ENCODE measurements at places on chromosomes 12 and 14.

- DNase-seq: no peak
Observed at GRCh38 chr12:85843606-85844310, 7.5 kb upstream of the RASSF9 start.

DNA sequence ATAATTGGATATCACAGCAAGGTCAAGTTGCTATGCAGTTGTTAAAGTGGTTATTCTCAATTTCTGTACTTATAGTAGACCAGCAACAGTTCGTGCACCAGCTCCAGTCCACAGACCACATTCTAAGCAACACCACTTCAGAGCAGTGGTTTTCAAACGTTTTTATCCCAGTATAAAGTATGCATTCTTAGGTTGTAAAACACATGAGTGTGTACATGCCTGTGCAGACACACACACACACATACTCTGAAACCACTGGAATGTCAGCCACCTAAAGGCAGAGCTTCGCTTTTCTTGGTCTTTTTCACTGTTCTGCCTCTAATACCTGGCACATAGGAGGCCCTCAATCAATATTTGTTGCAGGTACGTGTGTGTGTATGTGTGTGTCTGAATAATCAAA is 22.2 kb upstream of the C12orf71 start:
- DNase-seq: no peak

- DNase-seq: peak; percentile 56
Observed at GRCh38 chr12:57005980-57006808, at the start of gene ZBTB39. TSS of gene ZBTB39 (minus strand) at chr12:57006546. CDS start at chr12:57004917, 1,629 bp downstream.

GRCh38 chr12:126784328-126784921 is 1482.5 kb upstream of the TMEM132C start:
- DNase-seq: peak; percentile 5

DNA sequence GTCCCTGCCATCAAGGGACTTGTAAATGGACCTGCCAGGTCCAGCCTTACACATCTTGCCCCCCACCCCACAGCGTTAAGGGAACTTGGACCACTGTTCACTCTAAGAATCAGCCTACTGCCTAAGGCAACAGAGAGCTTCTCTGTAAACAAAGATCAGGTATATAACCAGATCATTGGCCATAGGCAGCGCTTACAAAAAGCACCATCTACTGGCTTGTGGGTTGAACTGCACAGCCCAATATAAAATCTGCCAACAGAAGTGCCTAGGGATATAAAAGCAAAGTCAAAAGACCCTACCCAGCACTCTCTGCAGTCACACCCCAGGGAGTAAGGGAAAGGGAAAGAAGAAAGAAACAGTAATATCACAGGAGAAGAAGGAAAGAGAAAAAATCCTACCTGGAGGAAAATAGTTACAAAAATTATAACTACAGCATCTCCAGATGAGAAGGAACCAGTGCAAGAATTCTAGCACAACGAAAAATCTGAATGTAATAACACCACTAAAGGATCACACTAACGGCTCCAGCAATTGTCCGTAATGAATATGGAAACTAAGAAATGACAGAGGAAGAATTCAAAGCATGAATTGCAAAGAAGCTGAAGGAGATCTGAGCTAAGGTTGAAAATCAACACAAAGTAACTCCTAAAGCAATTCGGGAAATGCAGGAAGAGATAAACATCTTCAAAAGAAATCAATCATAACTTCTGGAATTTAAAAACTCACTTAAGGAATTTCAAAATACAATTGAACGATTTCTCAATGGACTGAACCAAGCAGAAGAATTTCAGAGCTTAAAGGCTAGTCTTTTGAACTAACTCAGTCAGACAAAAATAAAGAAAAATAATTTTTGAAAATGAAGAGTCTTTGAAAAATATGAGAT is 95.2 kb upstream of the PCED1B start:
- DNase-seq: peak; percentile 23

DNA sequence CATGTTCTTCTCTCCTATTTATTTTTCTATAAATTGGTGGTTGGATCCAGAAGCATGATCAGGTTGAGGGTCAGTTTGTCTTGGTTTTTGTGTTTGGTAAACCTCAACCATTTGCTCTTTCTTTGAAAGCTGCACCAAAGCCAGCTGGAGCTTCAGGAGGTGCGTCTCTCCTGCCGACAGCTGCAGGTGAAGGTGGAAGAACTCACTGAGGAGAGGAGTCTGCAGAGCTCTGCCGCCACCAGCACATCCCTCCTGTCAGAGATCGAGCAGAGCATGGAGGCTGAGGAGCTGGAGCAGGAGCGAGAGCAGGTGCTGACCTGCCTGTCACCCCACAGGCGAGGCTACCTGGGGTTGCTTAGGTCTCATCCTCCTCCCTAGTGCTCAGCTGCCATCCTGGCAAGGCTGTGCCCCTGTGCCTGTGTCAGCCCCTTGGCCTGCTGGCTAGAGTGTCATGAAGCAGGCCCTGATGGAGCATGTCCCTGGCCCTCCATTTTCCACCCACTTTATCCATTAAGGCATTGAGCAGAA is 45.0 kb downstream of the RAB35 start:
- DNase-seq: no peak

DNA sequence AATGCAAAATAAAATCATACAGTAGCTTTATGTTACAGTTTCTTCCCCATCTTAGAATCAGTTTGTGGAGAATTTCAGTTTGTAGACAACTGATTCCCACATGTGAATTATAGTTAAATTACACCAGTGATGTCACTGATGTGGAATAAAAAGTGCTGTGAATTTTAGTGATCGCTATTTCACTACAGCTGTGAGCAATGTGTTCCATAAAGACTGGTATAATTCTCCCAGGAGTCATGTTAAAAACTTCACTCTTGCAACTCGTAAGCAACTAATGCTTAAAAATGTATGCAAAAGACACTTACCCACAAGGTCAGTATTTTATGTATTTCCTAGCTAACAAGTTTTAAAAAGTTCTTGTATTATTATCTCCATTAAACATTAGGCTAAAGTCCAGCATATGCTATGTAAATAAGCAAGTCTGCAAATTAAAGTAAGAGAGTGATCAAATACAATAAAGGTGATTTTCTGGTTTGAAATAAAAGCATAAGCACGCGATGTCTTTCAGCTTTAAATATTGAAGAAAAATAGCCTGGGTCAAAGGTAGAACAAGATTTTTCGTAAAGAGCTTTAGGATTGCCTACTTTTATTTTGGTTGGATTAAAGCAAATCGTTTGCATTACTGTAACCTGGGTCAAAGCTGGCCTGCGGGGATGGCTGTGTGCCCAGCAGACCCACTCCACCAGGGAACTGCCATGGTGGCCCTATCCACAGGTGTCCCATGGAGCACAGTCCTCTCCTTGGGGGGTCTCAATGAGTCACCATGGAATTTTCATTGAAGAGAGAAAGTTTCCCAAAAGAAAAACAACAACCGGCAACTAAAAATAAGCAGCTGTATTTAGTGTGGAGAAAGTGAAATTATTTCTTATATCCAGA is 12.7 kb upstream of the LRIG3 start:
- DNase-seq: no peak

DNA sequence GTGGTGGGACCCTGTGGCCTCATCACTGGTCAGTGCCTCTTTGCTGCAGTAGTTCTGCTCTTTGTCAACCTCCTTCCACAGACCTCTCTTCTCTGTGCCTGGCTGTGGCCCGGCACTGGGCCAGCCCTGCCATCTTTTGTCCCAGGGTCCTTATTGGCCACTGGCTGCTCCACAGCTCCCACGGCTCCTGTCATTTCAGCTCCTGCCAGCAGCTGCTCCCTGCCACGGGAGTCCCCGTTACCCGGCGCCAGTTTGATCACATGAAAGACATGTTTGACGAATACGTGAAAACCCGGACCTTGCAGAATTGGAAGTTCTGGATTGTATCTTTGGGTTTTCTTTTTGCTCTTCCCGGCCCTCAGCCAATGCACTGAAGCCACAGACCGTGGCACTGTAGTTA is 35.4 kb downstream of the IL31 start:
- no peak for DNase-seq

GRCh38 chr12:46390304-46390703 is 17.7 kb upstream of the SLC38A2 start:
- no peak for DNase-seq

GRCh38 chr14:74438351-74438915 is 12.4 kb upstream of the SYNDIG1L start:
- DNase-seq: no peak

DNA sequence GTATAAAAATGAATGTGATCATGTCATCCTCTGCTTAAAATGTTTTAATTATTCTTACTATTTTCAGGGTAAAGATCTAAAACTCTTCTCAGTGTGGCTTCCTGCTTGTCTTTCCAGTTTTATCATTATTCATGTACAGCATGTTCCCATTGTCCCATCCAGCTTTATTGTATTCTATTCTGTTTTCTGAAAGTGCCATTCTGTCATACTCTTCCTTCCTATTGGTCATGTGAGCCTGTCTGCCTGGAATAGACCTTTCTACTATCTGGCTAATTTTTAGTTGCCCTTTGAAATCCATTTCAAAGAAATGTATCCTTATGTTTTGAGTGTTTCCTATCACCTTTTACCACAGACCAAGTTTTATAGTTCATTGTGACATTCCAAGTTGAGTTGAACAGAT is 34.9 kb downstream of the PALS1 start:
- no peak for DNase-seq

- DNase-seq: no peak
Observed at GRCh38 chr14:78593949-78594348, 423.8 kb downstream of the NRXN3 start.

DNA sequence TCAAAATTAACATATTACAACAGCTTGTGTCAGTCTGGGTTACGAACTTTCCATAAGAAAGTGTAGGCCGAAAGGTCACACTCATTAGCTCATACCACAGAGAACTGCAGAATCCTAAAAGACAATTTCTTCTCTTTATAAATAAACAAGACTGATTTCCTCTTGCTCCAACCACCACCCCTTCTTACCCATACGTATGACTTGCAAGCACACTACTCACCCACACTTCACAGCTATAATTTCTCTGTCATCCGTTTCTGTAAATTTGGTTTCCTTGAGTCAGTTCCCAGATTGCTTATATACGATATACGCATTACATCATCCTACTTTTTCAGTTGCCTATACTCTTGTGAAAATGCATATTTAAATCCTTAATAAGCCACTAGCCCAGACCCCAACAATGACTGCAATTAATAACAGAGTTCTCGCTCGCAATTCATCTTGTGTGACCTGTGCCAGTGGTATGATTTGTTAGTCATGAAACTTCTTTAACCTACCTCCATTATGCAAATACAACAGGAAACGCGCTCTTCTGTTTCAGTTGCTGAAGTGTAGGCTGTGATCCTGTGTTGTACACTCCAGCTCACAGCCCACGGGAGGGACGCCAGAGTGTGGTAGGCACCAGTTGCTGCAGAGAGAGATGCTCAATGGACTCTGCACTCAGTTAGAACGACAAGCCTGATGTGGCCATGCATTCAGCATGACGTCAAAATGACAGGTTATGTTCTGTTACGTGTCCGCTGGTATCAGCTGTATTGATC is 417.6 kb downstream of the PDZRN4 start:
- DNase-seq: no peak

DNA sequence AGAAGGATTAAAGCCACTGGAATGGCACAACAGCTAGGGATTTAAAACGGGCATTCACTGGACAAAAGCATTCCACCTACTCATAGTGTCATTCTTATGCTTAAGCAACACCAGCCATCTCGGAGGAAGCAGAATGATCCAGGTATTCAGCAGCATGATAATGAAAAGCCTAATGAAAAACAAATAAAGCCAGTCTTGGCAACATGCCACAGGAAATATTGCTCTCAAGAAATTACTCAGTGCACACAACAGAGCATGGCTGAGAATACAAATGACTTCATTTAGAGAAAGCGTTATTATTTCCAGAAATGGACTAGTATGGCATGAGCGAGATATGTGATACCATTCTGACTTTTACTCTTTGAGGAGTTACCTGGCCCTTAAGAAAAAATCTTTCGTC is 442.2 kb downstream of the APAF1 start:
- no peak for DNase-seq

- no peak for DNase-seq
Observed at GRCh38 chr12:29889737-29890136, 106.0 kb upstream of the TMTC1 start.

DNA sequence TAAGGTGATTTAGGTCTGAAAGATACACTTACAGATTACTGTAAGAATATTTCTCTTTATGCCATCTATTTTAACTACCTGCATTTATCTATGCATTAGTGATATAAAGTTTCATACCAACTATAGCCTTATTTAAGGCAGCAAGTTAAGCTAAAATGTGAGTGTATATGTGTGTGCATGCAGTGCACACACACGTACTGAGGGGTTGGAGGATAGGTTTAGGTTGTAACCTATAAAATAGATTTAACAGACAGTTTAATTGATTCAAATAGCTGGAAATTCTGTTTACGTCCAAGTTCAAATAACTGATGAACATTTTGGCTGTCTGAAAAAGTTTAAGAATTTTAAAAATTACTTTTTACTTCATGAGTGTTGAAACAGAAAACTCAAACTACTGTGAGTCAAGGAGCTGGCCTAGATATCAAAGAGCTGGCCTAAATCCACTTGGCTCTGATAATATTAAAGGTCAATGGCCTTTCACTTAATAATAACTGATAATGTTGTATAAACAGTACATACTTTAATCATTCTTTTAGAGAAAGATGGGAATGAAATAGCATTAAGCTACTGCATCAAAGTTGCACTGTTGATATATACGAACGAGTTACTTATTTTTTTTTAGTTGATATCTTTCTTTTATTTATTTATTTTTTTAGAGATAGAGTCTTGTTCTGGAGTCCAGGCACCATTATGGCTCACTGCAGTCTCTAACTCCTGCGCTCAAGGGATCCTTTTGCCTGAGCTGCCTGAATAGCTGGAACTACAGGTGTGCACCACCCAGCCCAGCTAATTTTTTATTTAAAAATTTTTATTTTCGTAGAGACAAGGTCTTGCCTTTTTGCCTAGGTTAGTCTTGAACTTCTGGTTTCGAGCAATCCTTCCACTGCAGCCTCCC is 13.8 kb upstream of the KCNJ8 start:
- DNase-seq: no peak

- DNase-seq: no peak
Observed at GRCh38 chr12:6215932-6216494, 15.8 kb downstream of the CD9 start.

DNA sequence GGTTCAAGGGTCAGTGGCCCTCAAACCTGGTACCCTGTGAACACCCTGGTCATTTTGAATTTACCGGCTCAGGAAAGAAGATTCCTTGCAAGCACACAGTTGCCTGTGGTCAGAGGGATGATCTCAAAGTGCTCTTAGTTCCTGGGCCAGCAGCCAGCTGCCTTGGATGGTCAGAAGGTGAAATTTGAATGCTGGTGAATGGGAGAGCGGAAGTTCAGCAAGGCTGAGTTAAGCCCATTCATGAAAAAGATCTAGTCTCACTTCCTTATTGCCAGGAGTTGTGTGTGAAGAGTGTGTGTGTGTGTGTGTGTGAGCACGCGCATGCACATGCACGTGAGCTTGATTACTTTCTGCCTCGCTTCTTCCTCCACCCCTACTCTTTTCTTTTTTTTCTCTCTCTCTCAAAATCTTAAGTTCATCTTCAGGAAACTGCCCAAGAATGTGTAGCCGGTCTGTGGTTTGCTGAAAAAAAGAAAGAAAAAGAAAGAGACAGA is 155.5 kb upstream of the CCND2 start:
- DNase-seq: peak; percentile 43

DNA sequence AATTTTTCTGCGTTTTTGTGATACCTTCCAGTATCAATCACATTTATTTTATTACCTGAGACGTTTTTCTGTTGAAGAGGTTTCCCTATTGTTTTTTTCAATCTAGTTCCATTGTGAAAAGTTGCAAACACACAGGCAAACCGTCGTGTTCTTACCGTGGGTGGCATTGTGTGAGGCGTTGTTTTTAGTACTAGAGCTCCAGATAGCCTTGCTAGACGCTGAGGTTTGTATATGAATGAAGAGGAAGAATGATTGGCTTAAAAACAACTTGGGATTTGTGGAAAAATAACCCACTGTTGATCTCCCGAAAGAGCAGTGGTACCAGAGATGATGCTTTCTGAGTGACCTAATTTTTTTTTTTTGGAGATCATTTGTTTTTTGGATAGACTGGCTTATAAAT is 1.0 kb downstream of the SOCS4 start:
- no peak for DNase-seq

Data from CD4-positive, alpha-beta T cell treated with Interleukin-6 at 100 ng/mL for 8 hours (primary cell).